ENCODE measurements at places on chromosomes 13 and 19. TPM values are rescaled to one million over a fixed set of nuclear protein-coding genes. Genes with fewer than 3 reads are reported as not detected.

- DNase-seq = no peak
These were observed 24.3 kb downstream of the RFC3 start for GRCh38 chr13:33842207-33842606.

- no peak for DNase-seq
These were observed 977 bp upstream of the MAB21L1 start for GRCh38 chr13:35477386-35477946.

DNA sequence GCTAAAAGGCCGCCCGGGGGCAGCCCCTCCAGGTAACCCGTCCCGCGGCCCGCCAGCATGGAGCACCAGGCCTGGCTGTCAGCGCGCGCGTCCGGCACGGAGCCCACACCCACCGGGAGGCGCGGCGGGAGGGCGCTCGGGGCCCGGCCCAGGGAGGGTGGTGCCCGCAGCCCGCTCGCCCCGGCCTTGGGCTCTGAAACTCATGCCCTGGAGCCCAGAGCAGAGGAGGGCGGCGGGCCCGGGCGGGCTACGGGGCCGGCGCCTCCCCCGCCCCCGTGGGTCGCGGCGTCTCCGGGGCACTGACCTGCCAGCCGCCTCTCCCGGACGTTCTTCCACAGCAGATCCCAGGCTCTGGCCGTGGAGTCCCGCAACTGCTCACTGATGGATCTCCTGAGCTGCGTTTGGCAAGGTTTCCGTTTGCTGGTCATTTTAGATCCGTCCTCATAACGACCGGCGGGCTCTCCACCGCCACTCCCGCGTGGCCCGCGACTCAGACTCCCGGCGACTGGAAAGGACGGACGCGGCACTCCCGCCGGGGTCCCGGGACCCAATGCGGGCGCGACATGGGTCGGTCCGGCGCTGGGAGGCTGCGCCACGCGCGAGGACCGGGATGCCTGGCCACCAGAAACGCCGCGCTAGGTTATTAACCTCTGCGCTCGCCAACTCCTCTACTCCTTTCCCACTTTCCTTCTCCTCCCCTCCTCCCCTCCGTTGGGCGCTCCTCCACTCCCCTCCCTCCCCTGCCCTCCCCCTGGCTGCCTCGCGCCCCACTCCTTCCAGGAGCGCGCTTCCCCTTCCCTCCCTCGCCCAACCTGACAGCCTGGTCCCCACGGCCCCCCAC, 64.7 kb upstream of the STARD13 start:
- no peak for DNase-seq

- no peak for DNase-seq
These were observed 126.6 kb upstream of the KLF5 start for GRCh38 chr13:72932250-72932649.

GRCh38 chr13:33578786-33579185, 239.2 kb upstream of the RFC3 start:
- no peak for DNase-seq

GRCh38 chr13:59744747-59745391, 418.9 kb downstream of the DIAPH3 start:
- DNase-seq = no peak

DNA sequence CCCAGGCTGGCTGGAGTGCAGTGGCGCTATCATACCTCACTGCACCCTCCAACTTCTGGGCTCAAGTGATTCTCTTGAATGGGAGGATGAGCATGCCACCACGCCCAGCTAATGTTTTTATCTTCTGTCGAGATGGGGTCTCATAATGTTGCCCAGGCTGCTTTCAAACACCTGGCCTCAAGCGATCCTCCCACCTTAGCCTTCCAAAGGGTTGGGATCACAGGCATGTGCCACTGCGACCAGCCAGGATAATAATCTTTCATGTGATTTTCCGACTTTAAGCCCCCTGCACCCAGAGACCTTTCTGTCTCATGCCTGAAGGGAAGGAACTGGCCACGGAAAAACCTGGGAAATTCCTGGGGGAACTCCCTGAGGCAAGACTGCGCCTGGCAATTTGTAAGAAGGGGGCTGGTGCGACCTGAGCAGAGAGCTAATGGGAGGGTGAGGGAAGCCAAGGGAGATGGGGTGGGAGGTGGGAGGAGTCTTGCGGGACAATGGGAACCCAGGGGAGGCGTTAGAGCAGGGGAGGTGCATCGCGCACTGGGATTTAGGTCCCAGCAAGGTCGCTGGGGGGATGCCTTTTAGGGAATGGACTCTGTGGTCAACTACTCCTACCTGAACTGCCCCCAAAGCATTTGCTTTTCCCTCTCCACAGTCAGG, 1.2 kb upstream of the CCDC124 start:
- DNase-seq = no peak

AP1M1 gene
- 82.6 TPM for total RNA-seq

SAE1 gene
- 64.5 TPM for total RNA-seq

Data from activated B cell treated with CpG ODN at 0.5 μM for 24 hours (primary cell).